CD4-positive, alpha-beta T cell treated with Interleukin-6 for 4 hours (primary cell): ENCODE measurements at places on chromosomes 4 and X.

GRCh38 chrX:130060122-130061069, 49.9 kb downstream of the ELF4 start:
- DNase-seq: peak; percentile 84

- DNase-seq: no peak
Measured at GRCh38 chrX:112967341-112967740, 126.7 kb upstream of the AMOT start.

GRCh38 chrX:10617186-10617998, 3.0 kb downstream of the MID1 start:
- DNase-seq: no peak

- DNase-seq: no peak
Measured at GRCh38 chr4:81562093-81562492, 90.4 kb upstream of the RASGEF1B start.

DNA sequence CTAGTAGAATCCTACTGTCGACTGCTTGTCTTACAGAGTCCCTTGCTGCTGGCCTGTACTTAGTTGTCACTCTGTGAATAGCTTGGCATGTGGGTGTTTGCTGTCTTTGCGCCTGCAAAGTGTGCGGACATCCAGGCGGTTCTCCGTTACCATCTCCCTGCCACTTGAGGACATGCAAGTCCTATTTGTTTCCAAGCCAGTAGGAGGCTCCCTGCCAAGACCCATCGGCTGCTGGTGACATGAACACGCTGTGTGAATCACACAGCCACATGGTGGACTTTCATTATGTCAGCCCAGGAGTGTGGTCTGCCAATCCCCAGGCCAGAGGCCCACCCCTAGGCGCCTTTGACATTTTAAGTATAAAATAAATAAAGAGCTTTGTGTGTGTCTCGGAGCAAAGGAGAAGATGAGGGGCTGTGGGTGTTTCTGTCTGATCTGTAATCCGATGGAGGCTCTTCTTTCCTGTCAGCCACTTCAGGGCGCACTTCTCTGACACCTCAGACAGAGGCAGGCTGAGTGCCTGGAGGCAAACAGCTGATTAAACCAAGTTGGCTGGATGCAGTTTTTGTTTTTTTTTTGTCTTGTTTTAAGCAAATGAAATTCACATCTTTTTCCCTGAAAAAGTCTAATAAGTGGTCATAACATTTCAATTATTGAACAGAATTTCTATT, 51.5 kb downstream of the ALPK1 start:
- DNase-seq: no peak

GRCh38 chr4:112290341-112290740, 4.6 kb upstream of the TIFA start:
- no peak for DNase-seq

- DNase-seq: no peak
Measured at GRCh38 chr4:139762720-139763119, 97.1 kb downstream of the MGST2 start.

- DNase-seq: no peak
Measured at GRCh38 chr4:4427121-4427870, 40.4 kb downstream of the NSG1 start.

DNA sequence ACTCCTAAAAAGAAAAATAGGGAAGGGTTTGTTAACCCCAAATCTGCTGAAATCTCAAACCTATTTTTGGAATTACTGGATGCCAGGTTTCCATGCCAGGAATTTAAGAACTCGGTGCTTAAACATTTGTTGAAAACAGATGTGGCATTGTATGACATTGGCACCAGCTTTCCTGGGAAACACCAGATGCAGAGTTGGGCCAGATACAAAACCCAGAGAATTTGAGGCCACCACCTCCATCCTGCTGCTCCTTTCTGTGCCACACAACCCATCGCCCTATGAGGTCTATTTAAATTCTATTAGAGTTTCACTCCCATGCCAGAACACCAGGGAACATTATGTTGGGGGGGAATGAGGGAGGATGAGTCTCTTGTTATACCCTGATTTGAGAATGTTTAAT, 71.7 kb downstream of the ARAP2 start:
- no peak for DNase-seq

DNA sequence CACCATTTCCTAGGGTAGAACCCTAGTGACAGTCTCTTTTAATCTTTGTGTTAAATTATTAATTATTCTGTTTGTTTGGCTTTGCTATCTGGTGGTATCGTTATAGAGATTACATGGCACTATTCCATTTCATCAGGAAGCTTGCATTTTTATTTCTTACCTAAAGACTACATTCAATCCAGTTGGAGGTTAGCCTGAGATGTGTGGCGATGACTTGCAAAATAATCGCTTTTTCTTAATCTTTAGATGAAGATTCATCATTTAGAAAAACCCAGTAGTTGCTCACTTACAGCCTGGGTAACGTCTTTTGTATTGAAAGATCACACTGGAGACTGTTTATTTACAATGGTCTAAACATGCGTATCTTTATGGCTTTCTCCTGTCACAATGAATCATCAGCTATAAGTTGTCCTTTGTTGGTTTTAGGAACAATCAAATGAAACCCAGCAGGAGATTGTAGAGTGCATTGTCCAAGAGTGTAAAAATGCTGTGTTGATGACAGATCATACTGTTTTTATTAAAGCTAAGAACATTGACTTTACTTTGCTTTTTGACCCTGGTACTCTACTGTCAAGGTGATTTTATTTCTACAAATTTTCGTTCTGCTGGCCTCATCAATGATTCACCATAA, 281.7 kb upstream of the PITX2 start:
- DNase-seq: no peak

- DNase-seq: no peak
Measured at GRCh38 chr4:116323606-116324005, 761.8 kb downstream of the TRAM1L1 start.

- DNase-seq: peak; percentile 43
Measured at GRCh38 chr4:184475096-184475461, 729 bp upstream of the IRF2 start.

DNA sequence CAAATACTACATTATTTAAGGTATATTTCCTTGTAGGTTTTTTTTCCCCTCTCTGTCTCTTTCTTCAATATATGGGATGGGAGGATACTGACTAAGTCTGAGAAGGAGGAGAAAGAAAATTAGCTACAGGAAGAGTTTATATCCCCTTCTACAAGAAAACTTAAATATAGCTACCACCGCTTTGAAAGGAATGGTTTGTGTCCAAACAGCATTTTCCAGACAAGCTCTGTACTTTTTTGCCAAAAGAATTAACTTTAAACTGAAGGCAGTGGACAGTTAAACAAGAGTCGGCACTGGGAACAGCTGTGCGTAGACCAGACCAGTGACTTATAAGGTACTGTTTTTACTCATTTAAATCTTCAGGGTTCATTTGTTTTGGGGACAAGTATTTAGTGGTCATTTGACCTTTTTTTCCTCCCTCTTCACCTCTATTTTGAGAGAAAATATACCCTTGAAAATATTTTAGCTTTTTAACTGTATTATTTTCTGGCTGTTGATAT, 303.7 kb downstream of the ARHGAP24 start:
- no peak for DNase-seq

DNA sequence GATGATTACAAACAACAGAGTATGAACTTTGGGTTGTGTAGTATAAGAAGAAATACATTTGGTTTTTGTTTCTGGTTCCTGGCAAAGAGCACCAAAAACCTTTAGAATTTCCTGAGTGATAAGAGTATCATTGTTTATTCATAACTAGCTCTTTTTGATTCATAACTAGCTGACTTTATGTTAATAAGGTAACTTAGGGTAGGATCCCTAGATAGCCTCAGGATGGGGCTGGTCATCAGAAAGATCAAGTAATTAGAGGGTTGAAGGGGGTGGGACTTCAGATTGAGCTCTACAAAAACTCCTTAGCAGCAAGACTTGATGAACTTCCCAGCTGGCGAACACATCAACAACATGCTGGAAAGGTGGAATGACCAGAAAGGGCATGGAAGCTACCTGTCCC, 166.5 kb downstream of the SCFD2 start:
- DNase-seq: no peak

GRCh38 chrX:154828016-154828408, 6.5 kb downstream of the SMIM9 start:
- DNase-seq: no peak

DNA sequence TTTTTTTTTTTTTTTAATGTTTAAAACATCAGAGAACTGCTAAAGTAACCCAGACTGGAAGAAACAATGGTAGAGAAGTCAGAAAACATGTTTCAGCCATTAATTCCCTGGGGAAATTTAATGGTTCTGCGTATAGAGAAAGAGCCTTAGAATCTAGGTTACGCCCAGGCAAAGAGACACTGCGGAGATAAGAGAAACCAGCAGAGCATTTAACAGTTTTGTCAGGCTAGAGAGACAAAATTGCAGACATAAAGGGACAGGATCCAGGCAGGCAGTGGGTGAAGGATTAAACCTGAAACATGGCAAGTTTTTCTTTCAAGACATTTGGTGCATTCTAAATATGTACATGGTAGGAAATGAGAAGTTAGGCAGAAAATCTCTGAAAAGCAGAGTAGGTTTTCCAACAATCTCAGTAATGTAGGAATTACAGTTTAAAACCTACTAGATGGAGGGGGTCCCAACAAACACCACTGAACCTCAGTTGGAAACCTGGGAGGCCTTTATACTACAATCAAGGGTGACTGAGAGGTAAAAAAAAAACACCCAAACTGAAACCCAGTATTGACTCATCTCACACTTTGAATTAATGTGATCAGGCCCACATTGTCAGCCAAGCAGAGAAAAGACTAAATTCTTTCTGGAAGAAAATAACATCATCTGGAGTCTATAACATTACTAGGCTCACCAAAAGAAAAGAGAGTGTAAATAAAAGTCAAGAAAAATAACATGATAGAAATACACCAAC, 254.2 kb upstream of the NWD2 start:
- DNase-seq: no peak

- no peak for DNase-seq
Measured at GRCh38 chr4:38791010-38791409, 8.2 kb upstream of the TLR10 start.

DNA sequence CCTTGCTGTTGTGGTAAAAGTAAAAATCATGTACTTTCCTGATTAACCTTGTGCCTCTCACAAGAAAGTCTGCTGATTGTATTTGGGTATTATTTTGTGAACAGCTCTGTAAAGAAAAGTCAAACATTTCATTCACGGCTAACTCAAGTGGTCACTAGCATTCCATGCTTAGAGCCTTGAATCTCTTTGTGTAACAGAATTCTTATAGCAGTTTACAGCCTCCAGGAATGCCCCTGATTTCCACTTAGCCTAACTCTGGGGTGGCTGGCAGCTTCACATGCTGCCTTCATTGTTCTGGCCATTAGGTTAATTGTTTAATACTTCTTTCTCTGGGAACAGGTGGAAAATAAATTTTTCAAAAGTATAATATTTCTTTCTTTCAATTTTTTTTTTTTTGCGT, 226.7 kb downstream of the RBMX2 start:
- no peak for DNase-seq

GRCh38 chrX:53449632-53450031, 15.5 kb upstream of the HSD17B10 start:
- no peak for DNase-seq

DNA sequence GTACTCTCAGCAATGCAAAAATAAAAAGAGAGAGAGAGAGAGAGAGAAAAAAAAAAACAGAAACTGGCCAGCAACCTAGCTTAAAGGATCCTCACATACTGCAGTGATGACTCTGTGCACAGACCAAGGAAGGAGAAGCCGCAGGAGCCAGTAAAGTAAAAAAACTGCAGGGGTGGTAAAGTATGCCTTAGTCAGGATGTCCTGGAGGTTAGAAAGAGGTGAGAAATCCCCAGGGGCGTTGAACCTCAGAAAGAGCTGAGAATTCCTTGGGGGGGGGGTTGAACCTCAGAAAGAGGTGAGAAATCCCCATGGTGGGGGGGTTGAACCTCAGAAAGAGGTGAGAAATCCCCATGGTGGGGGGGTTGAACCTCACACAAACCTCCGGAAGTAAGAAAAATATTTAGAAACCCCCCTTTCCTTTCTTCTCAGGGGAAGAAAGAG, 48.0 kb downstream of the MAGEA9 start:
- peak; percentile 11 for DNase-seq

DNA sequence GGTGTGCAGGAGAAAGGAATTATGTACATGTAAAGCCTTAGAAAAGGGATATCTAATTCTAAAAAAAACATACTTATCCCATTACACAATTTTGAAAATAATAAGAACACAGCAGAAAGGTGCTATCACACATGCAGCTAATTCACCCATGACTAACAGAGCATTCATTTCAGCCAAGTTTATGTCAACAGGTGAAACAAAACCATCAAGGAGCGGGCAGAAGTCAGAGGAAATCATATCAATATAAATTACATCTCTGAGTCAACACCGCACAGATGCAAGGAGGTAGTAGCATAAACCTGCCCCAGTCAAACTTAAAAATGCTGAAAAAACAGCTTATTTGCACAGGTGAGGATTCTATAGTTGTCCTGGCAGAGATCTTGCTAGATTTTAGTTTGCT, 197.9 kb downstream of the PRDM5 start:
- DNase-seq: no peak

GRCh38 chr4:2792711-2793585, at the start of gene SH3BP2:
Gene SH3BP2, plus strand, starts transcription at chr4:2793085. Its CDS starts 27,533 bp downstream, at chr4:2820618.
- DNase-seq: peak; percentile 80

GRCh38 chrX:21723814-21724213, 34.1 kb downstream of the SMPX start:
- no peak for DNase-seq

DNA sequence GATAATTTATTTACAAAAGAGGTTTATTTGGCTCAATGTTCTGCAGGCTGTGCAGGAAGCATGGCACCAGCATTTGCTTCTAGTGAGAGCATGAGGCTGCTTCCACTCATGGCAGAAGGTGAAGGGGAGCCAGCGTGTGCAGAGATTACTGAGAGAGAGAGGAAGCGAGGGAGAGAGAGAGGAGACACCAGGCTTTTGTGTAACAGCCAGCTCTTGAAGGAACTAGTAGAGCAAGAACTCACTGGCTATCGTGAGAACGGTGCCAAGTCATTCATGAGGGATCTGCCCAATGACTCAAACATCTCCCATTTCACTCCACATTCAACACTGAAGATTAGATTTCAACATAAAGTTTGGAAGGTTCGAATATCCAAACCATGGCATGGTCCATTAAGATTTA, 12.7 kb downstream of the GUCY1A1 start:
- DNase-seq: no peak

- DNase-seq: peak; percentile 14
Measured at GRCh38 chr4:77600521-77601451, 4.8 kb upstream of the CXCL13 start.

- no peak for DNase-seq
Measured at GRCh38 chr4:155008389-155008788, 200.0 kb upstream of the NPY2R start.
